ENCODE measurements at places on chromosomes 1 and 21.

- no peak for DNase-seq
Observed at GRCh38 chr1:54800899-54801759, at the start of gene TTC22. Gene TTC22, minus strand, starts transcription at chr1:54801323. Its CDS starts 160 bp downstream, at chr1:54801163.

- DNase-seq, result no peak
Observed at GRCh38 chr1:101448018-101448417, 211.2 kb downstream of the S1PR1 start.

- DNase-seq, result no peak
Observed at GRCh38 chr1:12140515-12141162, 26.2 kb upstream of the TNFRSF1B start.

DNA sequence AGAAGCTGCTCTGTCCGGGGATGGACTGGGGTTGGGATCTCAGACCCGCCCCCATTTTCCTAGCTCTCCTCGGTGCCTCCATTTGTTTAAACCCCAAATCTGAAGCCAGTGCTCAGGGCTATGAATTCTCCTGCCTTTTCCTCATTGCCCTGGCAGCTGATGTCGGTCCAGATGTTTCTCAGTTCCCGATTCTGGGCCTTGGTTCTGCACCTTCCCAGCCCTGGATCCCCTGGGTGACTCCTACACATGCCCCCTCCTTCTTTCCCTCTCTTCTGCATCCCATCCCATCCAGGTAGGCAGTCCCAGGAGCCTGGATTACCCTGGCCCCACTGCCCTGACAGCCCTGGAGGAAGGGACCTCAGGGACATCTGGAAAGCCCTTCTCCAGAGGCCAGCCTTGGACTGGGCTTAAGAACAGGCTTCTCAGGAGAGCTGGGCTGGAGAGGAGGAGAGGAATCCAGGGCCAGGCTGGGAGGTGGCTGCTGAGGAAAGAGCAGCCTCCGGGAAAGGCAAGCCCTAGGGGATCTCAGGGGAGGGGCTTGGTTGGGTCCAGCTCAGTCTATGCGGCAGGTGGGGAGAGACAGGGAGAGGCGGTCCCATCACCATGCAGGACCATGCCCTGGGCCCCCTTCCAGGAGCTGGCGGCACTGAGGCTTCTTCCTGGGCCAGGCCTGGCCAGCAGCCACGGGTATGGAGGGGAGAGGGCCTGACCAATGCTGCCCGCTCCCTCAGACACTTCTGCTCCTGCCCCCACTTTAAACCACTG lies 6.8 kb upstream of the EPS8L3 start:
- peak; percentile 55 for DNase-seq

DNA sequence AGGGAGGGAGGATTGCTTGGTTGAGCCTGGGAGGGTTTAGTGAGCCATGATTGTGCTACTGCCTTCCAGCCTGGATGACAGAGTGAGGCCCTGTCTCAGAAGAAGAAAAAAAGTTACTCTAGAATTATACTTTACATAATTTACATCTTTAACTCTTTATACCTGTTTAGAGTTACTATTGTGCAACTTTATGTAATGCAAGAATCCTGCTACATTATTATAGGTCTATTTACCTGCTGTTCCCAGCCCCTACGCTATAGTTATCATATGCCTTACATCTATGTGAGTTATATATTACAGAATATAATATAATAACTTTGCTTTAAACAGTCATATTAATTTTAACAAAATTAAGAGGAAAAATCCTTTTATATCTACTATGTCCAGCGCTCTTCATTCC lies 14.3 kb downstream of the SDHB start:
- DNase-seq, result no peak

- no peak for DNase-seq
Observed at GRCh38 chr1:234955107-234955731, 173.4 kb downstream of the TOMM20 start.

DNA sequence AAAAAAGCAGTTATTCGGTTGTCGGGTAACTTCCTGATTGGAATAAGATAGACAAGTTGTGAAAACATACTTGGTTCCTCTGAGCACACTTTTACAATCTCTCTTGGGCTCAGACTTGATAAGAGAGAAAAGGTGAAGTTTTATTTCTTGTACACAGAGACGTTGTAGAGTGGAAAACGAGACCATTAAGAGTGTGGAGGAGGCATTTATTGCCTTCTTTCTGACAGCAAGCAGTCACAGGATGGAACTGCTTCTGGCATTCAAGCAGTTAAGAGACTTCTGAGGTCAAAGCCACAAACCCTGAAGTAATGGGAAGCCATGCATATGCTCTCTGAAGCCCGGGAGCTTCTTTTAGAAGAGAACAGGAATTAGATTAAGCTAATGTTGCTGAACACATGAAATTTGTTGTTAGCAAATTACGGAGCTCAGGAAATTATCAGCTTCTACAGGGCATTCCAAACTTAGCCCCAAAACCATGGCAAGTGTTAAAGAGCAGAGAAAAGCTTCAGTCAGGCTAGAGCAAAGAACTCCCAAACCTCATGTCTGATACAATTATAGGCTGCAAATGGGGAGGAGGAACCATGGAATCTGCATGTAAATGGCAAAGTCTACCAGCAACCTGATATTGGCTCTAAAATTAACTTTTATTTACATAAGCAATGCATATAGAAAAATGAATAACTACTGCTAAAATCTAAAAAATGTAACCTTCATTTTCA lies 26.0 kb downstream of the S1PR1 start:
- no peak for DNase-seq

- no peak for DNase-seq
Observed at GRCh38 chr21:33883118-33883517, 32.5 kb downstream of the ATP5PO start.

- no peak for DNase-seq
Observed at GRCh38 chr1:21680918-21681317, 11.8 kb upstream of the RAP1GAP start.

- no peak for DNase-seq
Observed at GRCh38 chr1:222168621-222169020, 379.3 kb downstream of the HHIPL2 start.

GRCh38 chr1:78408192-78408591 lies 82.6 kb upstream of the PTGFR start:
- no peak for DNase-seq

DNA sequence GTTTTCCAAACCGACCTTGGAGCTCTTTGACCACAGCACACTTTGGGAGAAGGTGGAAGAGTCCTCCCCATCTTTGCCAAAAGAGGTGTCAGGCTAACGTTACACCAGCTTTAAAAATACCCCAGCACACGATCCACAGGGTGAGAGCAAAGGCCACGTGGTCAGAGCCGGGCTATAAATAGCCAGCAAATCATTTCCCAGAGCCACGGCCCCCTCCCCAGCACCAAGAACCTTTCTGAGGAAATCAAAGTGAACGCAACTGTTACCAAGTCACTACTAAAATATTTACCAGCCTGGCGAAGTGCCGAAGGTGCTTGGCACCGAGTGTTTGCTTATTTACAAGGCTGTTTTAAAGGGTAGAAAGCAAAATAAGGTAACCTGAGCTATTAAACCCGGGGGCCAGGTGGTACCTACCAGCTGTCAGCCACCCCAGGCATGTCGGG lies 72.4 kb downstream of the CASZ1 start:
- no peak for DNase-seq

GRCh38 chr1:45012639-45013278 lies 705 bp downstream of the UROD start:
- DNase-seq, result peak; percentile 79

DNA sequence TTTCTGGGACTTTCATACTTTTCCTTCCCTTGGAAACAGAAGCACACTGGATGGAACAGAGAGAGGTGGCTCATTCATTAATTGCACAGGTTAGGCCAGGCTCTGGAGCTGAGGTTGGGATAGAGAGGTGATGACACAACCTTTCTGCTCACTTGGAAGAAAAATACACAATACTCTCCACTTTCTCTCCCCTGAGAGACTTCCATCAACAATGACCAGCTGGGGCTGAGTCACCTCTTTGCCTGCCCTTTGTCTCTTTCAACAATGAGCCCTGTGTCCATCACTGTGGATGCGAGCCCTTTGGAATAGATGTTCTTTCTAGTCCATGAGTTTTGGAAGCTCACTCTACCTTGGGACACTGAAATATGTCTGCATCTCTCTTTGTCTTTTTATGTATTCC lies 43.1 kb downstream of the ATP2B4 start:
- no peak for DNase-seq

GRCh38 chr1:232599178-232600041 lies 30.5 kb downstream of the SIPA1L2 start:
- no peak for DNase-seq

GRCh38 chr1:114692947-114693346 lies 2.4 kb downstream of the AMPD1 start:
- DNase-seq, result no peak

GRCh38 chr1:8136766-8137165 lies 110.7 kb upstream of the ERRFI1 start:
- DNase-seq, result no peak

DNA sequence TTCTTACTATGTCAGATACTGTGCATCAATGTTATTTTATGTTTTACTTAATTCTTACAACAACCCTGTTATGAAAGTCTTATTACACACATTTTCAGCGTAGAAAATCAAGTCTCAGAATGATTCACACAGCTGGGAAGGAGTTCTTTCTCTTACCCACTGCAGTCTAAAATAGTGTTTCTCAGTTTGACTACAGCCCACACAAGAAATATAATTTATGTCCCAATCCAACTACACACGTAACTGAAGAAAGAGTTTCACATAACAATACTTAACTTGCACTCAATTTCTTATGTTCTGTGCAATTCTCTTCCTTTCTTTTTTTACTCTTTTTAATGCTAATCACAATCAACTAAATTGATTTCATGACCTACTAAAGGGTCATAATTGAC lies 252.8 kb upstream of the ADGRL2 start:
- DNase-seq, result no peak

GRCh38 chr1:13799502-13800283 lies 99.7 kb downstream of the PRDM2 start:
- DNase-seq, result no peak

GRCh38 chr1:219659684-219660083 lies 46.8 kb upstream of the ZC3H11B start:
- DNase-seq, result no peak

GRCh38 chr21:34865400-34866241 lies 183.5 kb downstream of the RUNX1 start:
- no peak for DNase-seq

GRCh38 chr1:206700445-206701036 lies 15.8 kb downstream of the MAPKAPK2 start:
- DNase-seq, result no peak

DNA sequence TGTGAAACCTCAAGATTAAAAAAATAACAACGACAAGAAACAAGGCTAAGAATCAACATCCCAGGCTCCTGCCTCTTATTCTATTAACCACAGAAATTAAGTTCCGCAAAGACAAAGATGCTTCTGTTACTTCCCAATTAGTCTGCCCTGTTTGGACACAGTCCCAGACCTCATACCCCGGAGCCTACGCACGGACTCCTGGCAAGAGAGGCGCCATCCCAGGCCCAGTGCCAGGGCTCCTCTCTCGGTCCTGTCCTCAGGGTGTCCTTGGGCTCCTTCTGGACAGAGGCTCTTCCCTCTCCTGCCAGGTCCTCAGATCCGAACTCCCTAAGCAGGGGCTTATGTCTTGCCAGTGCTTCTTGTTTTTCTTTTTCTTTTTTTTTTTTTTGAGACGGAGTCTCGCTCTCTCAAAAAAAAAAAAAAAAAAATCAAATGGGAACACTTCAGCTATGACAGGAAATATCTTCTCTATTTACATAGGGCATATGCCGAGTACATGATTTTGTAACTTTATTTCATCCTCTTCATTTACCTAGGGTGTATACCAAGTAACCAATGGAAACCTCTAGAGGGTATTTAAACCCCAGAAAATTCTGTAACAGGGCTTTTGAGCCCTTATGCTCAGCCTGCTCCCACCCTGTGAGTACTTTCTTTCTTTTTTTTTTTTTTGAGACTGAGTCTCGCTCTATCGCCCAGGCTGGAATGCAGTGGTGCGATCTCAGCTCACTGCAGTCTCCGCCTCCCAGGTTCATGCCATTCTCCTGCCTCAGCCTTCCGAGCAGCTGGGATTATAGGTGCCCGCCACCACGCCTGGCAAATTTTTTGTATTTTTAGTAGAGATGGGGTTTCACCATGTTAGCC lies 11.7 kb upstream of the ENO1 start:
- DNase-seq, result peak; percentile 60

DNA sequence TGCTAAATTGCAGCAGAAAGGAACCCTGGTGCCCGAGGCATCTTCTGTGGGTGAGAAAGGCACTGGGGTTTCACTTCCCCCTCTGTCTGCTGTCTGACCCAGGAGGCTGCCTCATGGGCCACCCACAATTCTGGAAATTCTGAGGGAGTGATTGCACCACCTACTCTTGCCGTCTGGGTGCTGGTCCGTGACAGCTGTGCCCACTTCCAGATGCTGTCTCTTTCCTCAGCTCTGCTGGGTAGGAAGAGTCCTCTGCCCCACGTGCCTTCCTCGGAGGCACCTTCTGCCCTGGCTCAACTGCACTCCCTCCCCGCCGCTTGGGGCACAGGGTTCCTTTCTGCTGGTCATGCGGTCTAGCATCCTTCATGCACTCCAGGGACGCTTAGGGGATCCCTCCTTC lies 96.3 kb downstream of the ARHGEF10L start:
- DNase-seq, result no peak

Measured in cerebellum (tissue), 4 donors.